Right lung (tissue), 10 donors: ENCODE measurements at places on chromosomes 5 and 9.

GRCh38 chr5:178770621-178771020 lies 40.2 kb upstream of the ZNF354A start:
- no peak for DNase-seq

GRCh38 chr9:36306471-36307306 lies 48.4 kb upstream of the GNE start:
- DNase-seq, result no peak

DNA sequence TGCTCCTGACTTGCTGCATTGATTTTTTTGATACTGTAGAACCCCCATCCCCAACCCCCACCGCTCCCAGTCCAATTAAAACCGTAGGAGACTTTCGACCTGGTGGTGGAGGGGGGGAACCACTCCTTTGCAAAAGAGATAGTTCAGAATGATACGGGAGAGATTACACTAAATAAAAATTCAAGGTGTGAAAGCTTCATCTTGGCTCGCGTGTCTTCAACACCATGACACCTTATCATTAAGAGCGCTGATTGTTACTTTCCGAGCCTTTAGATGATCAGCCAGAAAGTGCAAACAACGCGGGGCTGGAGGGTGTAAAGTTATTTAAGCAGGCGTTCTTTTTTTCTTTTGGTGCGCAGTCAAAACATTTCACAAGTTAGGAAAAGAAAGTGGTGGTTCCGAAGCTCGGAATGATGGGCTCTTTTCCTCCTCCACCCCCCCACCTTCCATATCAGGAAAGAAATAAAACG lies 1.3 kb upstream of the ZNF462 start:
- no peak for DNase-seq

DNA sequence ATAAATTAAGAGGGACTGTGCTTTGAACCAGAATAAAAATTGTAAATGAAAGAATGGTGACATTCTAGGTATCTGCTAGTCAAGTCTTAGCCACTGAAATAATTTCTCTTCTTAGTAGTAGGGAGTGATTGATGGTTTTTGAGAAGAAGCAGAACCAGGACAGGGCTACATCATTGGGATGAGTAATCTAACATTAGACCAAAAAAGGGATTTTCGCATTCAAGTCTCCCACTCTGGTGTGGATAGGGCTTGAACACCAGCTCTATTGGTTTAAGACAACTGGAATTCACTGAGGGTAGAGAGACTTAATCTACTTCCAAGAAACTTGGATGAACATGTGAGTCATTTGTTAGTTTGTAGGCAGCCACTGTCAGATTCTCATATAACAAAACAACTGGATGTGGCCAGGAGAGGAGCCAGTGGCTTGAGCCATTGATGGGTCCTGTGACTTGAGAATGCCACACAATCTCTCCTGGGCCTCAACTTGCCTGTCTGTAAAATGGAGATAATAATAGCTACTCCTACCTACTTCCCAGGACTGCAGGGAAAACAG lies 16.6 kb downstream of the FAT2 start:
- no peak for DNase-seq
